Epithelial cell of proximal tubule (primary cell): ENCODE measurements at places on chromosomes 4 and X. TPM values are rescaled to one million over a fixed set of nuclear protein-coding genes. Genes with fewer than 3 reads are reported as not detected.

DNA sequence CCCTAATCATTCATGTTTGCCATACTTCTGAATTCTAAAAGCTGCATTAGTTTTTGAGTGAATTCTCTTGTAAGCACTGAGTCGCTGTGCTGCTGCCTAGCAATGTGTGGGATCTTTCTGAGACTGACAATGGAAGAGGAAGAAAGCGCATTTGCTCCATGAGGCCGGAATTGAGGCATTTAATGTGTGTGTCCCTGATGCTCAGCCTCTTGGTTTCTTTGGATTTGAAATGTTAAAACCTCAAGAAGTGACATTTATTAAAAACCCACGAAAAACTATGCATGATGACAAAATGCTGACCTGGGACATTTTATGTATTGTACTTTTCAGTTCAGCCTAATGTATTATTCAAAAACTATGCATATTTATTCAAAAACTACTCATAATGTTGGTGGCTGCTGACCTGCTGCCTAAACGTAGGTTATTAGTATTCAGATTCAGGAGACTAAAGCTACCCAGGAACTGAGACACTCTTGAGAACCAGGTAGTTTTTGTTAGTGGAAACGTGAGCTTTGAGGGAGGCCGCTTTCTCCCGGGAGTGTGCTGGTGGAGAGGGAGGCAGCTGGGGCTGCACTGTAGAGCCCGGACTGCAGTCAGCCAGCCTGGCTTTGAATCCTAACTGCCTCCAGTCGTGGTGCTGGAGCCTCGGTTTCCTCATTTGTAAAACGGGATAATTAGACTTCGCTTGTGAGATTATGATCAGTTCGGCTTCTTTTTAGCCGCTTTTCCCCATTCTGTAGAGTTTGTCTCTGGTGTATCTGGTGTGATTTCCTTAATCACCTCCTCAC, 11.3 kb downstream of the RGS12 start:
- DNase-seq: no peak

- DNase-seq: no peak
Observed at GRCh38 chr4:67751260-67751659, 2.9 kb downstream of the GNRHR start.

DNA sequence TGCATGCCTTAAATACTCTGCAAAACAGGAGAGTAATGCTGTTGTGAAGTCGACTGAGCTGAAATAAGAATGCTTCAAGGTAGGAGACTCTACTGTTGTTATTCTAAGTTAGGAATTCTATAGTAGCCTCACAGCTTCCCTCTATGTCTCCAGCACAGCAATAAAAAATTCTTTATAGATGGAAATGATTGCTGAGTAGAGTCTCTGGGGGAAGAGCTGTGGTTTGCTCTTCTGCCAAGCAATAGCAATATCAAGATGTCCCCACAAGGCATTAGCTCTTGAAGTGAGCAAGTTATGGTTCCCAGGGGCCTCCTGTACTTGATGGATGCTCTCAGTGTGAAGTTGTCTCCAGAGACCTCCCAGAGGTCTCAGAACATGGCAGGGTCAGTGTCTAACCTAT, 880.6 kb upstream of the FRG1 start:
- DNase-seq: no peak

DNA sequence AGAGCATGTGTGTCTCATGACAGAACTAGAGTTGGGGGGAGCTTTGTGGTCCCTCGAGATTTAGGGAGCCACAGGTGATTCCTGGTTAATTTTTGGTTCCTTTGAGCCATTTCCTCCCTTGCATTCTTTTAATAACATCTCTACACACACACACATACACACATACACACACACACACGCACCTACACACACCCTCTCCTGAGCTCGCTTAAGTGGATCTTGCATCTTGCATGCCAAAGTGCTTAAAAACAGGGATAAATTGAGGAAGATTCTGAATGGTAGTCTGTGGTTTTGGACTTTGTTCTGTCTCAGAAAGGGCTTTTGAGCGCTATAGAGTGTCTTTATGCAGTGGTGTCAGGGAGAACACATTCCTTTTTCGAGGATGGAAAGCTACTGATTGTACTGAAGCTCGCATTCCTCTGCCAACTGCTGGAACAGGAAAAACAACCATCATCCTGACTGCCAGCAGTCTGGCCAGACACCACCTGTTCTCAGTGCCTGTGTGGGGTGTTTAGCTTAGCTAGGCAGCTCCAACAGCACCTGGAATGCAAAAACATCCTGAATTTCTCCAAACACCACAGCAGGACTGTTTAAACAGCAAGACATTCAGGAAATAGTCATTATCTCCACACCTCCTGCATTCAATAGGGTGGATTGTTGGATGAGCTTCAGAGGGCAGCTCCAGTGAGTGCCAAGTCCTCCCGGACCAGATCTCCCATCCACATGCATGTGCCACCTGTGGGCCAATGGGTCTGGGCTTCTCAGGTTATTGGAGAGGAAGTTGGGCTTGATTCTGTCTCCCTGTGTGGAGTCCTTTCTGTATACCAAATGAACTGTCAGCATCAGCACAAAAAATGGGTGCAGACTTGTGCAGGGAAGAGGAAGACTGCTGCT, 21.9 kb upstream of the IGFBP7 start:
- DNase-seq: peak; percentile 45

GRCh38 chr4:147736458-147736857, 4.6 kb downstream of the ARHGAP10 start:
- DNase-seq: peak; percentile 79

- no peak for DNase-seq
Observed at GRCh38 chr4:4697584-4697983, 155.7 kb upstream of the STX18 start.

DNA sequence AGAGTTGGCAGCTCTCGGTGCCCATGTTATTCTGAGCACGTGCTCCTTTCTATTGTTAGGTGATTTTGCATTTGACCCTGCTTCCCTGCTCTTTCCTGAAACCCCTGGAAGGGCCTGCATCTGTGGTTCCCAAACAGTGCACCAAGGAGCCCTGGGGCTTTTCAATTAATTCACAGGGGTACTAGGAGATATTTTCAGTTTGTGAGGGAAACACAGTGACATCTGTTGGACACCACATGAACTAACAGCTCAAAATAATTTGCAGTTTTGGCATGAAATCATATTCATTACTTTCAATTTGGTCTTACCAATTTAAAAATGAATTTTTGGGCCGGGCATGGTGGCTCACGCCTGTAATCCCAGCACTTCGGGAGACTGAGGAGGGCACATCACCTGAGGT, 156.6 kb downstream of the GATB start:
- no peak for DNase-seq

- no peak for DNase-seq
Observed at GRCh38 chrX:22912616-22913015, 87.1 kb upstream of the DDX53 start.

- DNase-seq: no peak
Observed at GRCh38 chrX:115901241-115901640, 269.3 kb upstream of the AGTR2 start.

GRCh38 chr4:182752158-182752910, 164.9 kb downstream of the DCTD start:
- DNase-seq: no peak

DNA sequence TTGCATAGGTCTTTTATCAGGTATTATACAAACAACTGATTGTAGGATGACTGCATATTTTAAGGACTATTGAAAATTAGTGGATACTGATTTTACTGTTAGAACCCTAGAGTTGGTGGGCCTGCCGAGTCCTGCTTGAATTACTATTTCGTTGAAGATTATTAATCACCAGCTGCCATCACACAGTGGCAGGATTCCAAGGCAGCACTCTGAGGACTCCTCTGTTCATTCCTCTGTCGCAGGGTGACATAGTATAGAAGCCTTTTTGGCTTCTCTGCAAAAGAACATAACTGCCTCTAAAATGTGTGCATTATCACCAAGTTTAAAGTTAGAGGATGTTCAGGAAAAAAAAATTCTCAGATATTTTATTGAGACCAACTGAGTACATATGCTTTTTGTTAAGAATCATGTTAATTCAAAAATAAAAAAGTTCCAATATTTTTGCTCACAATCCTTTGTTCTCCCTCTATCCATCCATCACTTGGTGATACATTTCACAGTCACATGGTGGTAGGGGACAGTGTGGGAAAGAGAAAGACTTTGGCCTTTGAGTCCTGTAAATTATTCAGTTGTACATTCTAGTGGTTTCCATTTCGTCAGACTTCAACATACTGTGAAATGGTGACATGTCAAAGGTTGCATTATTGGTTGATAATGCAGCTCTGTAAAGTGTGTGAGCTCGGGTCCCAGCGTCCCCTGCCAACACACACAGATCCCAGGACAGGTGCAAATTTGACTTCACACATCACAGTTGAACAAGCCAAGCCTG, 332.5 kb downstream of the GRID2 start:
- DNase-seq: no peak

DNA sequence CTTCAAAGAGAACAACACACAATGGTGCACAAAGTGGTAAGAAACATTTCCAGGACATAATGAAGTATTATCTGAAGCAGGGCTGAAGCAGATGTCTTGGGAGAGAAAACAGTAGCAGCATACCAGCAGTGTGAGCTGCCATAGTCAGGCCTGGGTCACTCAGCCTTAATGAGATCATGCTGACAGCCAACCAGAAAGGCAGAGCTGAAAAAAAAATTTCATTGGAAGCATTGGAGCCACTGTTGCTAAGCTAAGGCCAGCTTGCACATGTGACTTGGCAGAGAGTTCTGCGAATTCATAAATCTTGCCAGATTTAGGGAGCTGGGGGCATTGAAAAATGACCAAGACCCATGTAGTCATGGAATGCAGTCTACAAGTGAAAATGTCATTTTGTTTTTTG, 444.0 kb upstream of the PITX2 start:
- DNase-seq: peak; percentile 54

DNA sequence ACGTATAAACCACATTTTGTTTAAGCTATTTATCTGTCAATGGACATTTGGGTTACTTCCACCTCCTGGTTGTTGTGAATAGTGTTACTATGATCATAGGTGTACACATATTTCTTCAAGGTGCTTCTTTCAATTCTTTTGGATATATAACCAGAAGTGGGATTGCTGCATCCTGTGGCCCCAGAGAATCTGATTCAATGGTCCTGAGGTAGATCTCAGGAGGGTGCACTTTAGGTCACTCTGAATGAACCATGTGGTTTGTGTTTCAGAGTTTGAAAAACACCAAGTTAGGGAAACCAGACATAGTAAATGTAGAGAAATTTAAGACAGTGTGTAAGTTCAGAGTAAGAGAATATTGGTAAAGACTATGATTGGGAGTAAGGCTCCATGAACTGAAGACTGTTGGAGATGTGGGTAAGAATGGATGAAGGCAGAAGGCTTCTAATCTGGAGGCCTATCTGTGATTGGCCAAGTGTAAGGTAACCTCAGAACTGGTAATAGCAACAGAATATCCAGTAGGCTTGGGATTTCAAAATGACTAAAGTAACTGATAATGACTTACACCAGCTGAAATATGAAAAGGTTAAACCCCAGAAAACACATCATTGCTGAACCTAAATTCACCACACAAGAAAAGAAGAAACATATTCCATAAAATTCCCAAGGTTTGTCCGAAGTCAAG, 236.9 kb downstream of the CAMK2D start:
- DNase-seq: no peak

DNA sequence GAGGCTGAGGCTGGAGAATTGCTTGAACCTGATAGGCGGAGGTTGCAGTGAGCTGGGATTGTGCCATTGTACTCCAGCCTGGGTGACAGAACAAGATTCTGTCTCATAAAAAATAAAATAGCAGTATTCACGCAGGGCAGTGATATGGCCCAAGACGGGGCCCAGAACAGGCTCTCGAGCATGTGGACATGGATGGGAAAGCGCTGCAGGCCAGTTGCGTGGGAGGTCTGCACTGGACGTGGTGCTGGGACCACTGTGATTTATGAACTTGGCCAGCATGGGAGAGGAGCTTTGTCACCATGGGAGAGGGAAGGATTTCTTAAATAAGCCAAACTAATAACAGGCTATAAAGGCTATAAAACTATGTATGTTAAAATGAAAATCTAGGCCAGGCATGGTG, 51.6 kb downstream of the NSD2 start:
- DNase-seq: no peak

GRCh38 chr4:189304167-189304566, 636.5 kb upstream of the FRG1 start:
- DNase-seq: no peak

DNA sequence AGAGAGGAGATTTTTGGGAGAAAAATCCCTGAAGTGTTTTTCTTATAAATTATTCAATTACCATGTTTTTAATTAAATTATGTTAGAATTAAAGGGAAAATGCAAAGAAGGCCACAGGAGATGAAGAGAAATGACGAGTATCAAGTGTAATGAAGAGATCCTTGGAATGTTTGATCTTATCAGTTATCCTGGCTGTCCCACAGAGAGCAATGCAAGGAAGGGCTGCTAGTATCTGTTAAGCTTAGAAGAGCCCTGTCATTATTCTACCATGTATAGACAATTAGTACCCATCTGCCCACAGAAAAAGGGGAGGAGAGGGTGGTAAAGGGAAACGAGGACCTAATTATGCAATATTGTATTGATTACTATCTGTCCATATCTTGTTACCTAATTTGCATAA, 257.1 kb downstream of the BANK1 start:
- no peak for DNase-seq

DNA sequence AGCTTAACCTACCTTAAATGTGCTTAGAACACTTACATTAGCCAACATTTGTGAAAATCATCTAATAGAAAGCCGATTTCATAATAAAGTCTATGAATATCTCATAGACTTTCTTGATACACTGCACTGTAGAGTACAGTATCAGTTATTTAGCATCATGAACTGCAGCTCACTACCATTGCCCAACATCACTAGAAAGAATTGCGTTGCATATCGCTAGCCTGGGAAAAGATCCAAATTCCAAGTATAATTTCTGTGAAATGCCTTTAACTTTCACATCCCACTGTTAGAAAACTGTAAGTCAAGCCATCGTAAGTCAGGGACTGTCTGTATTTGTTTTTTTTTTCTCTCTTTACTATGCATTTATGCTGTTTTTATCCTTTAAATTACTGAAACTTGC, 918.6 kb upstream of the PABPC4L start:
- DNase-seq: no peak

GABRG1 gene
- not detected in 2 replicates for total RNA-seq

UTP3 gene
- 28.0 and 29.0 TPM in 2 replicates for total RNA-seq

USP17L20 gene
- not detected in 2 replicates for total RNA-seq

CT45A2 gene
- not detected in 2 replicates for total RNA-seq

CABS1 gene
- total RNA-seq: not detected in 2 replicates

PRSS12 gene
- 0.87 and 1.0 TPM in 2 replicates for total RNA-seq

TEX13B gene
- total RNA-seq: not detected in 2 replicates

HS6ST2 gene
- total RNA-seq: 9.2 and 10.5 TPM in 2 replicates

RAB40A gene
- 0.07 and 0.23 TPM in 2 replicates for total RNA-seq

RBBP7 gene
- total RNA-seq: 149 and 150 TPM in 2 replicates

P2RY8 gene
- total RNA-seq: not detected in 2 replicates

NKX3-2 gene
- total RNA-seq: not detected in 2 replicates

KLHL8 gene
- total RNA-seq: 5.0 and 6.7 TPM in 2 replicates

ADGRL3 gene
- total RNA-seq: 0.12 and 0.14 TPM in 2 replicates

TKTL2 gene
- not detected in 2 replicates for total RNA-seq
